ENCODE measurements at places on chromosomes 3 and 15.

DNA sequence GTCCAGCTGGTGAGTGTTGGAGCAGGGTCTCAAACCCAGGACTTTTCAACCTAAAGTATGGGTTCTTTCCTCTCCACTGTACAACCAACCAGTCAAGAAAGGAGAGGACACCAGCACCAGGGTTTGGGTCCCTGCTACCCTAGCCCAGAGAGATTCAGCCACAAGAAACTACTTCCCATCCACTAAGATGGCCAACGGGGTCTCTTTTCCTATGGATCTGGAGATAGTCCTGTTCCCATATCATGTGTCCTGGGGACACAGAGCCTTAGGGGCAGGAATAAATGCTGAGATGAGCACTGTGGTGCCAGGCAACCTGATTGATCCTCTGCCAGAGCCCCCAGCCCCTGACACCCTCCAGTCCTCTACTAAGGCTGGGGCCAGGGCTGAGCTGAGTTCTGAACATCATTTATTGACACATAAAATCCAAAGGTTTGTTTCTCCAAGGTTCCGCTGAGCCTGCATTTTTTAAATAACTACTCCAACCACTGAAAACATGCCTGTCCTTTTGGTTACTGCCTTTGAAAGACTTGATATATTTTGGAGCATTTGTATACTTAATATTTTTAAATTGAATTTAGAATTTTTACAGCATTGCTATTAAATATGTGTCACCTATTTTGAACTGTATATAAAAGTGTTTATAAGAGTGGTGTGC is 26.0 kb downstream of the MRPL46 start:
- DNase-seq, result no peak

DNA sequence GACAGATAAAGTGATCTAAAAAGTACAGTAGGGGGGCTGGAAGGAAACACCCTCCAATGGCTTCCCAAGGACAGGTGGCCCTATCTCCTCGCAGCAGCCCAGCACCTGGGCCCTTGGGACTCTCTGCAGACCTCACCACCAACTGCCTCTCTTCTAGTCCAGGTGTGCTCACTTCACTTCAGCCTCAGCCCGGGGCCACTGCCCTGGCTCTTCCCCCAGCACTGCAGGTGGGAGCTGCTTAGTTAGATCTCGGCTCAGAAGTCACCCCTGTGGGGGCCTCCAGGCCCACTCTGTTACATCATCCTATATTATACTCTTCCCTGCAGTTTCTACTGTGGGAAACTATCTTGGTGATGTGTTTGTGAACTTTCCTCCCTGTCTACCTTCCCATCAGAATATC is 2.0 kb downstream of the KLF15 start:
- DNase-seq, result no peak

DNA sequence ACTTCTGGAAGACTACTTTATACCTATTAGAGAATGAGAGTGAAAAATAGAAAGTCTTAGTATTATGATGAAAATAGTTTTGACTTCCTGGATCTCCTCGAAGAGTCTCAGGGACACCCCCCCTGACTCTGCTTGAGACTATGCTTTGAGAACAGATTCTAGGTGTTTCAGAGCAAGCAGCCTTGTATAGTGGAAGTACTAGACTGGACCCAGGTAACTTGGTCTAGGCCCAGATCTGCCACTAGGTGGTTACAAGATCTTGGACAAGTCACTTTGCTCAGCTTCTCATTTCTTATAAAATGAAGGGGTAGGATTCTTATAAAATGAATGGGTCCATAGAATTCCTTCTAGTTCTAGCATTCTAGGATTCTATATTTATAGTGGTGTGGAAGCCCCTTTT is 9.1 kb downstream of the ABHD5 start:
- no peak for DNase-seq

DNA sequence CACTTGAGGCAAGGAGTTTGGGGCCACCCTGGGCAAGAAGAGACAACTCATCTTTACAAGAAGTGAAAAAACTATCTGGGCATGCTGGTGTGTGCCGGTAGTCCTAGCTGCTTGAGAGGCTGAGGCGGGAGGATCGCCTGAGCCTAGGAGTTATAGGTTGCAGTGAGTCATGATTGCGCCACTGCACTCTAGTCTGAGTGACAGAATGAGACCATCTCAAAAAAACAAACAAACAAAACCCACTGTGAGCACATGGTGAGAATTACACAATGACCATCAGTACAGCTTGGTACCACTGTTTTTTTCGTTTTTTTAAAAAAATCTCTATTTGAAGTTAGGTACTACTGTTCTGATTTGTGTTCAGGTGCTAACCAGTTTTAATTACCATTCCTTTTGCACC is 13.6 kb downstream of the VPS39 start:
- no peak for DNase-seq

GRCh38 chr3:38018296-38019266 is 10.9 kb downstream of the PLCD1 start:
- no peak for DNase-seq

DNA sequence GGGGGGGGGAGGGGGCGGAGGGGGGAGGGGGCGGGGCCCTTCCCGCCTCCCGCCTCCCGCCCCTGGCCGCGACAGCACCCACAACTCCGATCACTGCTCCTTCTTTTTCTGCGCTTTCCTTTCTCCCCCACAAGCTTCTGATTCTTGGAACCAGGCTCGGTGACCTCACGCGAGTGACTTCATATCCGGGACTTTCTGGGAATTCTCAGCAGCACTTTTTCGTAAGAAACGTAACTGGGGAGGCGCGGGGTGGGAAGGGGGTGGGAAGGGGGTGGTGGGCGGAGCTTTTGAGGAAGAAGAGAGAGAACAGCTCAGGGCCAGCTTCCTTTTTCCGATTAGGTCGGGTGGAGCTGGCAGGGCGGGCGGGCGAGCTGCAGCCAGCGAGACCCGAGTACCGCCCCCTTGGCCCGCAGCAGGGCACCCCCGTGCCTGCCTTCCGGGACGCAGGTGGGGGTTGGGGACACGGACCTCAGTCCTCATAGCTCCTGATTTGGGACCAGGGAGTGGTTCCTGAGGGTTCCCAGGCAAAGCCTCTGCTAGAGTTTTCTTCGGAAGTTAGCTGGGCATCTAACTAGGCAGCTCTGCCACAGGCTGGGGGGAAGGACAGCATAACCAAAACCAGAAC is 14.6 kb downstream of the XIRP1 start:
- peak; percentile 66 for DNase-seq

DNA sequence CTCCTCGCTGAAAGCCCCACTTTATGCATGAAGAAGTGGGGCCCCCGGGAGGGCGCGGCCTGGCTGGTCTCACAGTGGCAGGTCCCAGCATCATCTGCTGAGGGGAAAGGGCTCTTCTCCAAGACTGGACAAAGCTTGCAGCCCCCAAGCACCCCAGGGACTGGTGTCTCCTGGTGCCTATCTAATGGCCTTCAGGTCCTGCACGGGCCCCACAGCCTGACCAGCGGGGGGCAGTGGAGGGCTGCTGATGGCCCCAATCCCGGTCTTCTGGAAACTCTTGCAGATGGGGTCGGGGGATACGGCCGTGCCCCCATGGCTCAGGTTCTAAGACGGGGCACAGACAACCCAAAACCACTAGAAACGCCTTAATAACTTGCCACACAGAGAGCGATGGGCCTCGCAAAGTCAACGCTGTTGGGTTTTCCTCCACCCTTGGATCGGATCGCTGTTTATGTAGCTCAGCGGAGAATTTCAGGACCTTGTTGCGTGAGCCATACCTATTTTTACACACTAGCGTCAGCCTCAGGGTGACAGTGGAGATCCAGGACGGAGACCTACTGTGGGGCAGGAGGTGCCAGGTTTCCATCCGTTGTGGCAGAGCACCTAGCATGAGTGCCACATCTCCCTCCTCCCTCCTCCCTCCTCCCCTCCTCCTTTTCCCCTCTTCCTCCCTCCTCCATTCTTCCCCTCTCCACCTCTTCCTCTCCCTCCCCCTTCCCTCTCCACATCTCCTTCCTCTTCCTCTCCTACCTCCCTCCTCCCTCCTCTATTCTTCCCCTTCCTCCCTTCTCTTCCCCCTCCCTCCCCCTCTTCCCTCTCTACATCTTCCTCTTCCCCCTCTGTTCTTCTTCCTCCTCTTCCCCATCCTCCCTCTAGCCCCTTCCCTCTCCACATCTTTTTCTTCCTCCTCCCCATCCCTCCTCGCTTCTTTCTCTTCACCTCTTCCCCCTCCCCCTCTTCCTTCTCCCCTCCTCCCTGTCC is 79.3 kb upstream of the ALDH1L1 start:
- no peak for DNase-seq

- no peak for DNase-seq
Measured at GRCh38 chr3:160556141-160556540, 9.2 kb downstream of the KPNA4 start.

DNA sequence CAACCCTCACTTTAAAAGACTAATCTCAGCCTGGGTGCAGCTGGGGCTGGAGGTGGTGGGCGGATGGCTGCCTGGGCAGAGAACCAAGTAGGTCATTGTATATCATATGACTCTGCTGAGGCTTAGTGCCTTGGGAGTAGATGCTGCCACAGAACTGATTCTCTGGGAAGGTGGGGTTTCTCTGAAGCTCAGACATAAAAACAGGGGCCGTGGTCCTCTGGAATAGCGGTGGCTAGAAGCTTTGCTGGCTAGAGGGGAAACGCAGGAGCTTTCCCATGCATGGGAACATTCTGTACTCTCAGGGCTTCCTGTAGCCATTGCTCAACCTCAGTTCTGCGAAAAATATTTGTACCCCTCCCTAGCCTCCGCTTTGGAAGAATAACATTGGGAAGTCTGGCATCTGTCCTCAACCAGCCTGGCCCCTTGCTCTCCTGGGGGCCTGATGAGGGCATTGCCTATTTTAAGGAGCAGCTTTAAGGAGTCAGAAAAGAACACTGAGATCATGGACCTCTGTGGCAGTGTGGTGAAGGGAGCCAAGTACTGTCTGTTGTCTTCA is 14.7 kb downstream of the TIMP4 start:
- no peak for DNase-seq

GRCh38 chr3:87088430-87088992 is 97.6 kb upstream of the VGLL3 start:
- no peak for DNase-seq

GRCh38 chr15:78985859-78986475 is 41.1 kb upstream of the CTSH start:
- no peak for DNase-seq

- DNase-seq, result no peak
Measured at GRCh38 chr3:119669906-119670570, 7.2 kb downstream of the COX17 start.

GRCh38 chr15:77904901-77905300 is 172.6 kb downstream of the TBC1D2B start:
- no peak for DNase-seq

GRCh38 chr15:71455107-71455506 is 339.8 kb downstream of the THSD4 start:
- DNase-seq, result no peak

DNA sequence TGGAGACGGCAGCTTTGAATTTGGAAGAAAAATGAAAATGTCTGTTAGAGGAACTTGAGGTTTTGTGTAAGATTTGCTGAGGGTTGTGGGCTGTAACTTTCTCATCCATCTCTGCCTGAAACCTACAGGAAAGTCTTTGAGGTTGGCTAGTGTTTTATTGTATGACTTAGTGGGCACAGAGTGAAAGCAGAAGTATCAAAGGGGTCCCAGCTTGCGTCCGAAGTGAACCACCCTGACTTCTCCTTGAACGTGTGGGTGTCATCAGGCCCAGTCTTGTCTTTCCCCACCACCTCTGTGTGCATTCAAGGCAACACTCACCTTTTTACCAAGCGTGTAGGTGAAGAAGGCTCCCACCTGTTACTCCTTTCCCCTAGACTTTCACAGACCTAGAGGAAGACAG is 682.1 kb upstream of the CFAP20DC start:
- DNase-seq, result no peak

GRCh38 chr3:180749322-180749721 is 70.0 kb upstream of the CCDC39 start:
- no peak for DNase-seq

GRCh38 chr3:127534564-127534963 is 56.0 kb downstream of the TPRA1 start:
- DNase-seq, result no peak

DNA sequence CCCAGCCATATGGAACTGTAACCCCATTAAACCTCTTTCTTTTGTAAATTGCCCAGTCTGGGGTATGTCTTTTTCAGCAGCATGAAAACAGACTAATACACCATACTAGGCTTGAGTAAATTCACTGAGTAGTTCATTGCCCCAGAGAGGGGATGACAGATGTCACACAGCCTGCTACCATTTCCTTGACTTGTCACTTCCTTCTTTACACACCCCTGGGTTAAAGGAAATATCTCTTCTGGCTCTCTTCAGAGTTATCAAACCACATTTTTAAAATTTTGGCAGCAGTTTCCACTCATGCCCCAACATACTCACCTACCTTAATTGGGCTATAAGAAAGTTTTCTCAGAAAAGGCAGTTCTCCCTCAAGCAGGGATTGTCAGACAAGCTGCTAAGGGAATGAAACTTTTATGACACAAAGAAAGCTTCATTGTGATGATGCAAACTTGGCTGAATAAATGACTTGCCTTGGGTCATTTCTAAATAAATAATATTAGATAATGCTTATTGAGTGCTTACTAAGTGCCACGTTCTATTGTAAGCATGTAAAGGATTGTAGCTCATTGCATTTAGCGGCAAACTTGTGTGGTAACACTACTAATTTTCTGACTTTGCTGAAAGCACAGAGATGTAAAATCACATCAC is 68.0 kb upstream of the RBMS3 start:
- no peak for DNase-seq

DNA sequence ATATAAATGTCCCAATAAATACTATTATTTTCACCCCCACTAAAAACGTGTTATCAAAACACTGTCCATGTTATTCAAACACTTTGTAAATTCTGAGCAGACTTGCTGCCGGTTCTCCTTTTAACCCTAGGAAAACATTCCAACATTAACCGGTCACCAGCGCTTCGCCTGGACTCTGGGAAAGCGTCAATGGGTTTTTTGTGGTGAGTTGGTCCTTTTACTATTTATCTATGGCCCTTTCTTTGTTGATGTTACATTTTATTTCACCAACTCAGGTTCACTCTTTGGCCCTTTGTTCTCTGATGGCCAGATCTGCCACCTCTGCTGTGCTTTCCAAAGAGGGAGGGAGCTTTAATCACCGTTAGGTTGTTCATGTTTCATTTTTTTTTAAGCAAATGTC is 4.1 kb upstream of the EOMES start:
- DNase-seq, result no peak

DNA sequence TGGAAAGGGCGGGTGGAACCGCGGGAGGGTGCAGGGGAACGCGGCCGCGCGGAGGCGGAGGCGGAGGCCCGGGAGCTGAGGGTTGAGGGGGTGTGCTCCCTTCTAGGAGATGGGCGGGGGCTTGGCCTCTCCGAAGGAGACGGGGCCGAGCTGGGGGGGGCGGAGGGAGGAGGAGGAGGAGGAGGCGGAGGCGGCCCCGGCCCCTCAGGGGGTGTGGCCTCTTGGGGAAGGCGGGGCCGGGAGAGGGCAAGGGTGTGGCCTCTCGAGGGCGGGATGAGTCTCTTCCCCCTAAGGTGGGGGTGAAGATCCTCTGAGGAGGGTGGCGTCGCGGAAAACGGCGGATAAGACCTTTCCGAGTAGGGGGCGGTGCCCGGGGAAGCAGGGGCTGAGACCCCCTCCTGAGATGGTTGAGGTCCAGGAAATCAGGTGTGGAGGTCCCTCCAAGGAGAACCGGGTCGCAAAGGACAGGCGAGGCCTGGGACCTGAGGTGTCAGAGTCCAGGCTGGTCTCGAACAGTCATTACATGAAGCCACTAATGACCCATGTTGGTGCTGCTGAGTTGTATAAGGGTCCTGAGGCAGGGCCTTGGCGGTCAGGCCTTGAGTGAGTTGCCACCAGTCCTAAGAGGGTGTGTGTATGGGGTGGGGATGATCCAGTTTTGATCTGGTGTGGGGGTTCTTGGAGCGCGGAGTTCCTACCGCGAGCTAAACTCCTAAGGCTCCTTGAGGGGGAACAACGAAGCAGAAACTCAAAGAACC is 759 bp downstream of the WDR6 start:
- peak; percentile 82 for DNase-seq

- DNase-seq, result no peak
Measured at GRCh38 chr15:99143655-99144610, 39.1 kb downstream of the SYNM start.
